Hair follicular keratinocyte (primary cell): ENCODE measurements at places on chromosomes 7 and 10. TPM values are rescaled to one million over a fixed set of nuclear protein-coding genes. Genes with fewer than 3 reads are reported as not detected.

Gene HOXA4
- 1.6 TPM in 2 replicates for total RNA-seq

Gene AUTS2
- total RNA-seq, result 3.7 and 15.0 TPM in 2 replicates

Gene FAM221A
- total RNA-seq, result 0.08 and 0.23 TPM in 2 replicates

Gene C10orf90
- 0.04 TPM in 1 of 2 replicates, not detected in the other for total RNA-seq

Gene FAM25C
- total RNA-seq, result 14.0 TPM in 1 of 2 replicates, not detected in the other

Gene PTN
- total RNA-seq, result 0.23 TPM in 1 of 2 replicates, not detected in the other

Gene LRRN3
- 0.16 TPM in 1 of 2 replicates, not detected in the other for total RNA-seq

Gene BTBD16
- 0.15 and 0.47 TPM in 2 replicates for total RNA-seq

Gene ATXN7L1
- 1.5 and 1.8 TPM in 2 replicates for total RNA-seq

Gene HMX3
- not detected in 2 replicates for total RNA-seq

Gene NDUFA5
- total RNA-seq, result 25.9 and 36.1 TPM in 2 replicates

Gene WASHC2C
- 15.5 and 17.1 TPM in 2 replicates for total RNA-seq

Gene PRSS58
- not detected in 2 replicates for total RNA-seq

Gene TRIM56
- 6.0 and 13.6 TPM in 2 replicates for total RNA-seq

Gene LZTS2
- total RNA-seq, result 45.0 and 52.0 TPM in 2 replicates

Gene ABCC2
- total RNA-seq, result 0.15 and 0.39 TPM in 2 replicates

Gene WNT8B
- not detected in 2 replicates for total RNA-seq

Gene SHLD2
- 13.5 and 17.8 TPM in 2 replicates for total RNA-seq

Gene DPP6
- total RNA-seq, result not detected in 2 replicates

Gene NEURL1
- 0.15 and 0.23 TPM in 2 replicates for total RNA-seq

Gene CAV1
- total RNA-seq, result 561 and 764 TPM in 2 replicates

Gene NODAL
- total RNA-seq, result 0.23 and 0.38 TPM in 2 replicates

Gene TSPAN12
- total RNA-seq, result not detected in 2 replicates

Gene AKR1C2
- total RNA-seq, result 7.4 and 10.0 TPM in 2 replicates

Gene MRPS24
- total RNA-seq, result 165 and 214 TPM in 2 replicates

Gene VSTM4
- total RNA-seq, result 0.11 TPM in 1 of 2 replicates, not detected in the other

Gene IKZF1
- total RNA-seq, result not detected in 2 replicates

Gene PLXNA4
- total RNA-seq, result under 0.01 TPM in 1 of 2 replicates, not detected in the other

Gene CD36
- total RNA-seq, result 0.47 TPM in 1 of 2 replicates, not detected in the other

Gene SPDYE11
- not detected in 2 replicates for total RNA-seq

Gene TAS2R41
- not detected in 2 replicates for total RNA-seq

Gene CELF2
- 2.0 and 3.9 TPM in 2 replicates for total RNA-seq

Gene CFAP43
- total RNA-seq, result 0.11 and 0.23 TPM in 2 replicates

Gene CTBP2
- total RNA-seq, result 81.9 and 97.1 TPM in 2 replicates

Gene IDE
- total RNA-seq, result 18.4 and 21.2 TPM in 2 replicates

Gene NPC1L1
- not detected in 2 replicates for total RNA-seq

Gene GPC2
- total RNA-seq, result 0.30 and 1.1 TPM in 2 replicates

Gene CDC14C
- not detected in 2 replicates for total RNA-seq

Gene TUBB8
- total RNA-seq, result not detected in 2 replicates

Gene TMEM178B
- under 0.01 TPM in 1 of 2 replicates, not detected in the other for total RNA-seq

Gene RBM28
- total RNA-seq, result 13.1 and 31.8 TPM in 2 replicates

Gene GATA3
- total RNA-seq, result 2.7 and 3.5 TPM in 2 replicates

Gene LIPJ
- total RNA-seq, result not detected in 2 replicates

Gene VIPR2
- not detected in 2 replicates for total RNA-seq

Gene FBXL15
- 11.2 and 11.6 TPM in 2 replicates for total RNA-seq

Gene GPR146
- not detected in 2 replicates for total RNA-seq

Gene AFAP1L2
- total RNA-seq, result 40.2 and 40.5 TPM in 2 replicates

Gene SPDYE17
- total RNA-seq, result not detected in 2 replicates

Gene WDFY4
- total RNA-seq, result 0.08 TPM in 1 of 2 replicates, not detected in the other

Gene UCMA
- not detected in 2 replicates for total RNA-seq

Gene OGDHL
- 0.84 and 1.2 TPM in 2 replicates for total RNA-seq

Gene LRMDA
- 0.11 and 0.39 TPM in 2 replicates for total RNA-seq

Gene COL13A1
- 3.5 and 3.7 TPM in 2 replicates for total RNA-seq

Gene GRID1
- total RNA-seq, result 0.08 TPM in 1 of 2 replicates, not detected in the other

Gene PLXDC2
- 3.0 and 7.3 TPM in 2 replicates for total RNA-seq

Gene WDR91
- 10.7 and 18.5 TPM in 2 replicates for total RNA-seq
